ENCODE measurements at places on chromosomes 2 and 18.
A peak's percentile ranks its signal among the peaks of the same experiment; 100 is the strongest.

GRCh38 chr2:12317814-12318426 lies 398.8 kb upstream of the TRIB2 start:
- no peak for DNase-seq

GRCh38 chr2:127121353-127121752 lies 14.4 kb upstream of the BIN1 start:
- no peak for DNase-seq

DNA sequence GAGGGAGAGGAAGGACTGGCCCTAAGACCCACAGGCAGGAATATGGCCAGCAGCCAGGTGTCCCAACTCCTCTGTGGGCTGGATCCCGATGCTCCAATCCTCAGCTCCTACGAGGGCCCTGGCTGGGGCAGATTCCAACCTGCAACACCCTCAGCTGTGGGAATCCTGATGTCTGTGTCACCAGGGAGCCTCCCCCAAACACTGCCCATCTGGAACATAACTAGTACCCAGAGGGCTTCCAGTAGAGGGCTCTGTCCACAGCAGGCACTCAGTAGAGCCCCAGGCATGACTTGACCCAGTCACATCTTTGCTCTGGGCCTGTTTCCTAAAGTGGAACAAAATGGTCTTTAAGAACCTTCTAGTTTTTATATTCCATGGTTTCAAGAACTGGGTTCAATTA lies 20.6 kb upstream of the LOXHD1 start:
- DNase-seq: no peak

DNA sequence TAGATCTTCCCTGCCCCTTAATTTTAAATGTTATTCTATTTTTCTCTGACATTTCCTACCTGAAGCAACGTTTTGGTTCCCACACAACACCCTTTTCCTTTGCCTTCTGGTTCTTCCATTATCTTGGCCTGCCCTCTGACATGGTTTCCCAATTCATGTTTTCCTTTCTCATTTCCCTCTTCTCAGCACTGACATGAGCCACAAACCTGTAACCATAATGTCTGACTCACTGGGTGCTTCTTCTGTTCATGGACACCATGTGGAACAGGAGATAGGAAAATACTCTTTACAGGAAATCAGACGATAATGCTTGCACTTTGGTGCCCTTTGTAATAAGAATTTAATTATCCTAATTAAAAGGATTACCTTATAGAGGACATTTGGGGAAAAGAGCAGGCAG lies 142.0 kb downstream of the ZEB2 start:
- DNase-seq: no peak

DNA sequence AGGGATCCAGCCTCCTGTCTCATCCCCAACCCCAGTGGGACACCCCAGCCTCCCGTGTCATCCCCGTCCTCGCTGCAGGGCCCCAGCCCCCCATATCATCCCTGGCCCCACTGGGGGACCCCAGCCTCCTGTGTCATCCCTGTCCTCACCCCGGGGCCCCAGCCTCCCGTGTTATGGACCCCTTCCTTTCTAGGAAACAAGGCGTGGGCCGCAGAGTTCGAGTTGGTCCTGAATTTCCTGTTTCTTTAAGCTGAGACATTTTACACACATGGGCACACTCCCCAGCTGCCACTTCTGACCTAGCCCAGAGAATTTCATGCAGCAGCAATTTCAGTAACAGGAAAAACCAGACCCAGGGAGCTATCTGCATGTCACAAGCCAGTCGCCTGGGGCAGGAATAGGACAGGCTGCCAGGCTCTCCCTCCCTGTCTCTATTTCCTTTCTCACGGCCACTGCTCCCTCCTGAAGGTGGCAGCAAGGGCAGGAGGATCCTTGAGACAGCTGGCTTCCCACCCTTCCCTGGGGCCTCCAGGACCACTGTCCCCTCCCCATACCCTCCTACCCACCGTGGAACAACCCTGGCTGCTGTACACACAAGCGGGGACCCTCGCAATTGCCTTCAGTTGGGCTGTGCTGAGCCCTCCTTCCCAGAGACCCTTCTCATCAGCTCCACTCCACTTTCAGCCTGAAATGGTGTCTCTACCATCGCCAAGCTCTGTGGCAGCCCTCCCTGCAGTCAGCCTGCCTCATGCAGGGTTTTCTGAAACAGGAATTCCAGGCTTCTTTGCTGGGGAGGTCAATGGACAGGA lies 141.9 kb upstream of the ID2 start:
- DNase-seq: peak; percentile 18

GRCh38 chr2:114265261-114265660 lies 177.2 kb upstream of the DPP10 start:
- DNase-seq: no peak

- DNase-seq: no peak
These were observed 15.0 kb upstream of the GPR17 start for GRCh38 chr2:127630864-127631540.

DNA sequence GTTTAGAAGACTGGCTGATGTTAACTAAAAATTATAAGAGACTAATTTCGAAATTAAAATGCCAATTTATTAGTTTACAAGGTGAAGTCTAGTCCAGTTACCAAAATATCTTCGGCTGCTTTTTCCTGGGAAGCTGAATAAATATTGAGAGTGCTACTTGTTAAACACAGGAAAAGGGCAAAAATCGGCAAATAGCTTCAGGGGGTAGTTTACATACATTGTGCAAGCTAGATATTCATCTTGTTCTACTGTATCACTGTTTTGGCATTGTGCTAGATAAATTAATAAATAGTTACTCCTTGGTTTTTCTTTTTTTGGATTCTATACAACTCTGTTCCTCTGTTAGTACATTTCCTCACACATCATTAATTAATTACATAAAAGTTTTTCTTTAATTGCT lies 29.3 kb downstream of the NHEJ1 start:
- DNase-seq: no peak

- DNase-seq: no peak
These were observed 163.4 kb downstream of the SH3RF3 start for GRCh38 chr2:109292386-109292785.

GRCh38 chr2:201880993-201881611 lies 74.8 kb downstream of the CDK15 start:
- no peak for DNase-seq

- no peak for DNase-seq
These were observed 183.5 kb downstream of the CBLN2 start for GRCh38 chr18:72360634-72361033.

- DNase-seq: no peak
These were observed 122.7 kb downstream of the LAMA1 start for GRCh38 chr18:6994771-6995430.

- peak; percentile 67 for DNase-seq
These were observed 1.2 kb downstream of the SERTAD2 start for GRCh38 chr2:64652231-64653108.

DNA sequence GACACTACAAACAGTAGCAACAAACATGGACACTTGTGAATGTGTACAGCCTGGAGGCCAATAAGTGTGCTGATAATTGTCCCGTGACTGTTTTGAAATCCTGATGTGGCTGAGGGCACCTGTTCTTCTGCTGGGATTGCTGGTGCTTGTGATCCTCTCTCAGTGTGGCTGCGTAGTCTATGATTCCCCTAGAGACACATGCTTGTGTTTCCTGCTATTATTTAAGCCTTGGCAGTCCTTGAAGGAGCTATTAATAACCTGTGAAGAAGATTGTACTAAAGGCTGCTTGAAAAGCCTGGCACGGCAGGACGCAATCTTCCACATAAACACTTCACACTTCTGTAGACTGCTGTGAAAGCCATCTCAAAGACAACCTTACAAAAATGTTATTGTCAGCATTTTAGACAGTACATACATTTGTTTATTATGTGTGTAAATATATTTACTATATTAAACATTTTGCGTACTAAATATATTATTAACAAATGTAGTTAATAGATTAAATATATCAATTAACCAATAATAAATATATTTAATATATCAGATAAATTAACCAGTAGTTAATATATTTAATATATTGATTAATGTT lies 71.4 kb downstream of the GALR1 start:
- no peak for DNase-seq

DNA sequence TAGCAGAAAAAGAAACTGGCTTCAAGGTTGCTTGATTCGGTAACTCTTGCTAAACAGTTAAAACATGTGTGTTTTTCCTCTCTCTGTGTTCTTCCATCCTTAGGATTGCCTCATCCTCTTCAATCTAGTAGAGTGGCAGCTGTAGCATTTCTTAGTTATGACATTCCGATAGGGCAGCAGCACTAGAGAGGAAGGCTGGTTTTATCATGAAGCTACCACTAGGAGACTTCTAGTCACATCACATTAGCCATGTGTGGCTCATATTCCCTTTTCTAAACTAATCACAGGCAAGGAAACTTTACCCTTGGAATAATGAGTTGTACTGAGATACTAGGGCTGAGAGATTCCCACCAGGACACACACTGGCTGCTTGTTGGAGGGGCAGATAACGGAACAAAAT lies 187.6 kb downstream of the DOK6 start:
- DNase-seq: no peak

GRCh38 chr18:7317804-7318231 lies 86.9 kb downstream of the LRRC30 start:
- DNase-seq: no peak

DNA sequence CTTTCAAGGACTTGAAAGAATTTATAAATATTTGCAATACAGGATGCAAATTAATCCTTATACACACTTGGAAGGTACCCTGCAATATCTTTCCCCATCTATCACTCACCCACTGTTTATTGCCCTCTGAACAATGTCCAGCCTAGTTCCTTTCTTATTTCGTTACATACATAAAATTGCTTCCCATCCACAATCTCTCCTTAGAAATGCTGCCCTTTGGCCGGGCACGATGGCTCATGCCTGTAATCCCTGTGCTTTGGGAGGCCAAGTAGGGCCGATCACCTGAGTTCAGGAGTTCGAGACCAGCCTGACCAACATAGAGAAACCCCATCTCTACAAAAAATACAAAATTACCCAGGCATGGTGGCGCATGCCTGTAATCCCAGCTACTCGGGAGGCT lies 41.2 kb upstream of the ATP8B1 start:
- no peak for DNase-seq

GRCh38 chr2:190940454-190940853 lies 59.8 kb downstream of the GLS start:
- no peak for DNase-seq

GRCh38 chr18:6624661-6625311 lies 104.7 kb upstream of the ARHGAP28 start:
- no peak for DNase-seq

Data from activated CD4-positive, alpha-beta T cell treated with anti-CD3 and anti-CD28 coated beads, Interleukin-2, Interleukin-6, amounts not matched to agents 100 ng/mL and 50 ng/mL, durations not matched to agents 16 hours and 8 hours (primary cell).